ENCODE measurements at places on chromosomes 7 and 10. TPM values are rescaled to one million over a fixed set of nuclear protein-coding genes. Genes with fewer than 3 reads are reported as not detected.

The ASB13 gene
- total RNA-seq: 6.4 TPM

The FGF8 gene
- total RNA-seq: not detected

The CYP2C19 gene
- not detected for total RNA-seq

GRCh38 chr10:71132321-71132810, 80.0 kb upstream of the UNC5B start:
- DNase-seq: no peak

GRCh38 chr7:128322040-128322643, 21.6 kb downstream of the RBM28 start:
- DNase-seq: peak; percentile 54

DNA sequence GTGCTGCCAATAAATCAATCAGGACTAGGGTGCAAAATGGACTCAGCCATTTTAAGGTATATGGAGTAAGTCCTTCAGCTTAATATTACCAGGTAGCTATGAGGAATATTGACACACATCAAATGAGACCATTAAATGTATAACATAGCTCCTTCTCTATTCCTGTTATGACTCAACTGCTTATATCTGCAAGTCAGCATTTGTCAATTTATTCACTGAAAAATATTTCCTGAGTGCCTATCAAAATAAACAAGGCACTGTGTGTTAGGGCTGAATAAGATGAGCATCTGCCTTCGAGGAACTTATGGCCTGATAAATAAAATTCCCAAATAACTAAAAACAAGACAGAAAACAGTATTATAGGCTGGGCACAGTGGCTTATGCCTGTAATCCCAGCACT, 113.8 kb downstream of the CDK6 start:
- peak; percentile 66 for DNase-seq

DNA sequence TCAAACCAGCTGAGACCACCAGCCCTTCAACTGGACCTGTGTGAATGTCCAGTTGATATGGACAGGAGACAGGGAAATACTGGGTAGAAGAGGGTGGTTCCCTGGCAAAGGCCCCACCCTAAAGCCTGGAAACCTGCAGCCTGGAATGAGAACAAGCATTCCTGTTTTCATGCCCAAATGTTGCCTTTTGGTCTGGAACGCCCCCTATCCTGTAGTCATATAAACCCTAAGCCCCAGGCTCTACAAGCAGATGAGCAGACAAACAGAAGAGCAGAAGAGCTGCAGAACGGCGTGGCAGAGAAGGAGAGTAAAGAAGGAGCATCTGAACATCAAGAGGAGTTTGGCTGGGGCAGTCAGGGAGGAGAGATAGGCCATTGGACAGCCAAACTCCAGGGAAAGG, 38.4 kb downstream of the SYPL1 start:
- DNase-seq: no peak

- DNase-seq: no peak
These were observed 162.7 kb downstream of the AKR1D1 start for GRCh38 chr7:138238734-138239659.

GRCh38 chr7:77812290-77812685, 13.7 kb downstream of the PHTF2 start:
- DNase-seq: peak; percentile 93
